ENCODE measurements at places on chromosomes 2 and 18. TPM values are rescaled to one million over a fixed set of nuclear protein-coding genes. Genes with fewer than 3 reads are reported as not detected.

GRCh38 chr2:63675026-63675425 lies 86.3 kb downstream of the MDH1 start:
- DNase-seq, result no peak

DNA sequence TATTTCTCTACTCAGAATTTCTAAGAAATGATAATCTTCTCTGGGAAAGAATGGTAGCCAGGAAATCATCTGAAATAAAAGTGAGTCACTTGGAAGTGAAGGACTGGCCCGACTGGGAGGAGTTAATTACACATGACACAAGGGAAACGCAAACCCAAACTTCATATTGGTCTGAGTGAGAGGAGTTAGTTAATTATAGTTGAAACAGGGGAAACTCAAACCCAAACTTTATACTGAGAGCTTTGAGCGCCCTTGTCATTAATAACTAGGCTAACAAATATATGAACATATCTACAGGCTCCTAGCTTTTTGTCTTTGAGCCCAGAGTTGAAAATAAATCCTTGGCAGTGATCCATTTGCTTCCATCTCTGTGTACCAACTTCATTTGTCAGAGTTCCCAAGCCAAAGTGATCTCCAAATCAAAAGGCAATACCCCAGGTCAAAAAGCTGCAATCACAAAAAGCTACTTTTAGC lies 187.8 kb upstream of the COL3A1 start:
- DNase-seq, result no peak

Gene PPP1R1C
- total RNA-seq, result 1.5 TPM

DNA sequence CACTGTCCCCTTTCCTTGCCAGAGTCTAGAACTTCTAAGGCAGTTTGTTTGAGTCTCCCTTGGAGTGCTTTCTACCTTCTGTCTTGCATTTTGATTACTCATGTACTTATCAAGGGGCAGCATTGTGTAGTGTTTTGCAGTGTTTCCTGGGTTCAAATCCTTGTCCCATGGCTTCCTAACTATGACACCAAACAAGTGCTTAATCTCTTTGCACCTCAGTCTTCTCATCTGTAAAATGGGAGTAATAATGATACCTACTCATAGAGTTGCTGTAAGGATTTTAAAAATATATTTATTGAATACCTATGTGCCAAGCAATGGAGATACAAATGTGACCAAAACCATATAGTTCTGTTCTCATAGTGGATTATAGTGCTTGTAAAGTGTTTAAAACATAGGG lies 105.5 kb upstream of the PKDCC start:
- DNase-seq, result no peak

Gene CTLA4
- not detected for total RNA-seq

All from osteocyte (in vitro differentiated cells).